HS-5 (cell line): ENCODE measurements at places on chromosomes 4 and X.

GRCh38 chrX:18889346-18890048 is 94.4 kb downstream of the PHKA2 start:
- DNase-seq, result no peak

GRCh38 chr4:188624370-188624769 is 485.1 kb downstream of the TRIML1 start:
- no peak for DNase-seq

- DNase-seq, result no peak
These were observed 19.1 kb downstream of the FNIP2 start for GRCh38 chr4:158787709-158788475.

DNA sequence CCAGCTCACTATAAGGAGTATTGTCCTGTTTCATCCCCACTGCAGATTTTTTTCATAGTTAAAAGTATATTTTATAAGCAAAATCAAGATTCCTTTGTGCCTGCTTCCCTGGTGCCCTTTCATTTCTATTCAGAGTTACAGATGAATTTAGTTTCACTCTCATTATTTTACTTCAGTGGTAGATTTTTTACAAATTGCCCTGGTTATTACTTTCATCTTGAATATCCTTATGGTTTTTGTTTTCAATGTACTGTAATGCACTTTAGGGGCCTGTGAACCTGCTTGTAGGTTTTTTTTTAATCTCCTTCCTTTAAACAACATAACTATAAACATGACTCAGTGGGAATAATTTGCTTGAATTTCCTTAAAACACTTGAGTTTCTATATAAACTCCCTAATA is 126.8 kb downstream of the GPR143 start:
- no peak for DNase-seq

GRCh38 chr4:138555584-138555983 is 313.4 kb upstream of the SLC7A11 start:
- no peak for DNase-seq

DNA sequence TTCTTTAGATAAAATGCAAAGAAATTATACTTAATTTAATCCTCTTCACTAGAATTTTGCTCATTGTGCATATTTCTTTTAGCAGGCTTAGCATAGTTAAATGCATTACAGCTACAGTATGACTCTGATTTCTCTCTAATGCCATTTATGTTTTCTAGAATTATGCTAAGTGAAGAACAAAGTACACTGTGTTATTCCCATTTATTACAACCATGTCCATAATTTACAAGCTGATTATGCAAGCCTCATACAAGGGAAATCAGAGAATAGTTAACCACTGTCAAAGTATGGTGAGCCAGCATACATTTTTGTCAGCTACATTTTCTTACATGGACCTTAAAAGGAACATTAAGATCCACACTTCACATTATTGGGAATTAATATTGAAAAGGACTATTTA is 99.1 kb downstream of the MAB21L2 start:
- DNase-seq, result no peak

GRCh38 chrX:95903975-95904374 is 780.7 kb upstream of the DIAPH2 start:
- no peak for DNase-seq

- DNase-seq, result peak; percentile 75
These were observed 55.1 kb downstream of the ZNF330 start for GRCh38 chr4:141275834-141276233.

GRCh38 chr4:27178061-27178460 is 317.4 kb downstream of the STIM2 start:
- DNase-seq, result no peak

GRCh38 chr4:10098780-10099160 is 17.8 kb downstream of the WDR1 start:
- no peak for DNase-seq

DNA sequence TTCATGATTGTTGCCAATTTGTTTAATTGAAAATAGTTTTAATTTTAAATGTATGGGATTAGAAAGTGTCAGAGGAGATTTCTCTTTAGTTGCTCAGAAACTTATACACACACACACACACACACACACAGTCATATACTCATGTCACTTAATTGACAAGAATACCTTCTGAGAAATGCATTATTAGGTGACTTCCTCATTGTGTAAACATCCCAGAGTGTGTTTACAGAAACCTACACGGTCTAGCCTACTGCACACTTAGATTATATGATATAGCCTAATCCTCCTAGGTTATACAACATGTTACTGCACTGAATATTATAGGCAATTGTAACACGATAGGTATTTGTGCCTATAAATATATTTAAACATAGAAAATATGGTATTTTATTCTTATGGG is 1327.4 kb downstream of the FSTL5 start:
- DNase-seq, result no peak

- DNase-seq, result no peak
These were observed 86.0 kb downstream of the LRP2BP start for GRCh38 chr4:185309770-185310169.

DNA sequence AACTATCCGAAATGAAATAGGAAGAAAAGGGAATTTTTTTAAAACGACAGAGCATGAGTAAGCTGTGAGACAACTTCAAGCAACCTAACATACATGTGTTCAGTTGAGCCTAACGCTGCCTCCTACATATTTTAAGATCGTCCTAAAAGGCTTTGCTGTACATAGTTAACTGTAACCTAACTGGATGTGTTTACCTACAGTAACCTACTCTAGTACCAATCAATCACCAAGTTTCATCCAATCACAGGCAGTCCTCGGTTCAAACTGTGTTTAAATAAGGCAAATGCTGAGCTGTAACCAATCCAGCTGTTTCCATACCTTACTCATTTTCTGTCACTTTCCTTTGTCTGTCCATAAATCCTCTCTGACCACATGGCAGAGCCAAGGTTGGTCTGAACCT is 17.1 kb downstream of the RCHY1 start:
- no peak for DNase-seq

DNA sequence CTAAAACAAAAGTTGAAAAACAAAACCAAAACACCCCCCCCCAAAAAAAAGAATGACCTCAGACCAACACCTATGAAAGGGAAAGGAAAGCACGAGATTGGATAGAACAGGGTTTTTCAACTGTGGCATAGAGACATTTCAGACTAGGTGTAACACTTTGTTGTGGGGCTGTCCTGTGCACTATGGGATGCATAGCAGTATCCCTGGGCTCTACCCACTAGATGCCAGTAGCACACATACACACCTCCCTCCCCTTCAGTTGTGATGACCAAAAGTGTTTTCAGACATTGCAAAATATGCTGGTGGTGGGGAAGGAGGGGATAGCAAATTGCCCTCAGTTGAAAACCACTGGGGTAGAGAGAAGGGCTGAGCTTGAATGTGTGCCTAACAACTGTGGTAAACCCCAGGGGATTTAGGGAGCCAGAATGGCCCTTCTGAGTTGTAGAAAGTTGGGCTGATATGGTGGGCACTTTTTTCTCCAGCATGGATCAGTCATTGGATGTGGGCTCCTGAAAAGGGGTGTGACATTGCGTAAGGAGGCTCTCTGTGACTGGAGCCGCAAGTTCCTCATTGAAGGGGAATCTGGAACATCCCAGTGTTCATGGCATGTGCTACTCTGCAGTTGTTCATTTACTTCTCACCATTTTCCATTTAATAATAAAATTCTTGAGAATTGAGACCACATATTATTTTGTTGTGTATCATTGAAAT is 8.8 kb upstream of the GEMIN8 start:
- DNase-seq, result no peak

GRCh38 chrX:22652596-22652995 is 347.2 kb upstream of the DDX53 start:
- DNase-seq, result no peak

GRCh38 chr4:187544461-187545053 is 451.0 kb upstream of the ZFP42 start:
- DNase-seq, result no peak

GRCh38 chr4:52751487-52751911 is 274 bp upstream of the ERVMER34-1 start:
- DNase-seq, result no peak

GRCh38 chr4:6724421-6725111 is 8.6 kb downstream of the BLOC1S4 start:
- no peak for DNase-seq

DNA sequence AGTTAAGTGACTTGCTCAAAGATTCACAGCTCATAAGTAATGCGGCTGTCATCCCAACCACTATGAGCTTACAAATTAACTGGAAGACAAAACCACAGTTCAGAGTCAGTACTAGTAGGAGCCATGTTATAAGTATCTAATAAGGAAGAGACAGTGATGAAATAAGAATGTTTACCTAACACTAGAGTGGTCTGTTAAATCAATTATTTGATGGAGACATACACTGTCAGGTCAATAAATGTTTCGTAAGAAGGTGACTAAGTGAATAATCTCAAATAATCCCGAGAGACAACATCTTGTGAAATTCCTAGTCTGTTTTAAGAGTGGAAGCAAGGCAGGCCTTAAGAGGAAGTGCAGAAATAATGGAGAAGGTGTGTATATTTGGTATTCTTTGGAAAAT is 25.8 kb upstream of the AMELX start:
- no peak for DNase-seq

DNA sequence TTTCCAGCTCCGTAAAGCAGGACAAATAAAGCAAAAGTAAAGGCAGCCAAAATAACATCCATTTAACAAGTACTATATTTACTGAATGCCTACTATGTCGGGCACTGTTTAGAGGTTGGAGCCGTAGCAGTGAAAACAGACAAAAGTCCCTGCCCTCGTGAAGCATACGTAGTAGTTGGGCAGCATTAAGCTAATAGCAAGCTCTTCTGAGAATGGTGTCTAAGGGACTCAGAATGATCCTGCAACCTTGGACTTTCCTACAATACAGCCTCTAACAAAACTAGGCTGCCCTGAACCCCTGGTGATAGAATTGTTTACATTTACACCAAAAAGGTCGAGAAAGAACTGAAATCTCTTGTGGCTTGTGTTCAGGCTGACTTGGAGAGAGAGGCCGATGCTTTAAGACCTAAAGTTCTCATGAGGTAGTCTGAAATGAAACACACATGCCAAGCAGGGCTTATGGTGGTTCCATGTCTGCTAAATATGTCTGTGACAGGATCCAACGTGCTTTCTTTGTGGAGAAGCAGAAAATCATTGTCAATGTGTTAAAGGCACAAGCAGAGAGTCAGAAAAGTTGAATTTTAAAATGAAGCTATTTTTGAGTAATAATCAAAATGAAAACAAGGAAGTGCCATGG is 898 bp upstream of the PDGFC start:
- DNase-seq, result no peak

DNA sequence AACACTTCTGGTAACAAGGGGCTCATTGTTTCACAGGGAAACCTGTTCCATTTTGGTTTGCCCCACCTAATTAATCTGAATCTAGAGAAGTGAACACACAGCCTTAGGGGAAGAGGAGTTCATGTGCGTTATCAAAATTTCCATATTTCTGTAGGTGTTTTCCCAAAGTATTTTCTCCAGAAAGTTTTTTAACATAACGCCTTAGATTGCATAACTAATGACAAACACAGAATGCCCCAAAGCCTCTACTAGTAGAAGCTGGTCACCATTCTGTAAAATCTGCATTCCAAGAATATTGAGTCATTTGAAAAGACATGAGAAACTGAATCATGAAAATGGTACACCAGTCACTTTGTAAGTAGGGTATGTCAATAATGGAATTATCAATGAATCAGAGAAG is 41.1 kb downstream of the IL13RA2 start:
- DNase-seq, result peak; percentile 36

GRCh38 chrX:70479922-70480659 is 35.5 kb downstream of the DLG3 start:
- DNase-seq, result no peak

GRCh38 chr4:154602404-154603020 is 9.9 kb downstream of the FGG start:
- no peak for DNase-seq

- no peak for DNase-seq
These were observed 33.1 kb downstream of the PCDH7 start for GRCh38 chr4:30753316-30753715.

- DNase-seq, result no peak
These were observed 980 bp downstream of the AP1S2 start for GRCh38 chrX:15853586-15854079.

DNA sequence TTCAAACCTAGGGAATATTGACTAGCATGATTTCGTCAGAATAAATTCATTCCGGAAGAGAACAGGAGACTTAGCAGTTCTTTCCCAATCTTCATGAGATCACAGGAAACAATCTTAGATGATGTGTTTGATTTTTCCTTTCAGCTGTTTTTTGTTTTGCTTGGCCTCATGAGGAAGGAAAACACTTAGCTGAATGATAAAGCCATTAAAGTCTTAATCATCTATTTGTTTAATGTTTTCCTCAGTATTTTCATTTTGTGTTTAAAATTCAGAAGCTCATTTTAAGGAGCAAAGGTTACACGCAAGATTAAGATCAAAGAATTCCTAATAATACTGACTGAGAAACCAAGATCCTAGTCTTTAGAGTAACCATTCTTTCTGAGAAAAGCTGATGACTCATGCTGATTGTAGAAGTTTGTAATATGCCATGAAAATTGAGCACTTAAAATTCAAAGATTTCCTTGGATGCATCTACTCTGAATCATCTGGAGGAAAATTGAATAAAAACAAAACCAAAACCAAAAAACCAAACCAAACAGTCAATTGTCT is 15.4 kb upstream of the TBC1D19 start:
- DNase-seq, result peak; percentile 86

DNA sequence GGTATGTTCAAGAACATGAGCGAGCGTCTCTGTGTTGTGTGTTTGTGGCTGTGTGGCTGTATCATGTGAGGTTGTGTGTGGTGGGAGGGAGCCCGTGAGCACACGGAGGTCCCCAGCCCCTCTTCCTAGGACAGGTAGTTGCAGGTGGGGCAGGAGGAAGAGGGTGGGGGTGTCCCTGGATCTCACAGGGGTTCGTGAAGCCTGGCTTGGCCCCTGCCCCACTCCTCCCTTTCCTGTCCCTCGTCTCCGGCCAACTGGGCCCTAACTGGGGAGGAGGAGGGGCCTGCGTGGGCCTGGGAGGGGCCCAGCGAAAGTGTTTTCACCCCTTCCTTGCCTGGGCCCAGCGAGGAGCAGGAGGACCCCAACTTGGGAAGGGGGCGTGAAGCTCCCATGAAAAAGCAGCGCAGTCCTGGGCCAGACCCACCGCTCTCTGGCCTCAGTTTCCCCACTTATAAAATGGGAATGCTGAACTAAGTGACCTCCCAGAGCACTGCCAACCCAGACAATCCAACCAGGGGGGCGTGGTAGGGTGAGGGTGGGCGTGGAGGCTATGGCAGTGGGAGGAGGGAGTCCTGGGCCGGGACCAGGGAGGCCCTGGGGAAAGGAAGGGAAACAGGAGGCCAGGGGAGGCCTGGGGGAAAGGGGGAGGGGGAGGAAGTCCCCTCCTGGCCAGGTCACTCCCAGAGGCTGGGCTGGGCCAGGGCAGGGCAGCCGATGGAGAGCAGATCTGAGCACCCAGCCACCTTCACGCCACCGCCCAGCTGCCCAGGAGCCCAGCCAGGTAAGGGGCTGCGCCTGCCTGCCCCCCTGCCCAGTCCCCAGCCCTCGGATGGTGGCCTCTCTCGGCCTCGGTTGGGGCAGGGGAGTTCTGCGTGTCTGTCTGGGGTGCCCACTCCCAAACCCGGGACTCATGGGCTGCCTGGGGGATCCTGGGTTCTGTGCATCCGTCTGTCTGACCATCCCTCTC is at the start of gene AVPR2:
TSS of gene AVPR2 (plus strand) at position 683 of the 967 bp plus-strand sequence. CDS start 473 bp downstream, outside the sequence.
- DNase-seq, result no peak

GRCh38 chr4:29770627-29771026 is 949.5 kb upstream of the PCDH7 start:
- no peak for DNase-seq
